ENCODE measurements at places on chromosomes 4 and X.

GRCh38 chrX:101430457-101431078 is 22.5 kb downstream of the HNRNPH2 start:
- no peak for DNase-seq

DNA sequence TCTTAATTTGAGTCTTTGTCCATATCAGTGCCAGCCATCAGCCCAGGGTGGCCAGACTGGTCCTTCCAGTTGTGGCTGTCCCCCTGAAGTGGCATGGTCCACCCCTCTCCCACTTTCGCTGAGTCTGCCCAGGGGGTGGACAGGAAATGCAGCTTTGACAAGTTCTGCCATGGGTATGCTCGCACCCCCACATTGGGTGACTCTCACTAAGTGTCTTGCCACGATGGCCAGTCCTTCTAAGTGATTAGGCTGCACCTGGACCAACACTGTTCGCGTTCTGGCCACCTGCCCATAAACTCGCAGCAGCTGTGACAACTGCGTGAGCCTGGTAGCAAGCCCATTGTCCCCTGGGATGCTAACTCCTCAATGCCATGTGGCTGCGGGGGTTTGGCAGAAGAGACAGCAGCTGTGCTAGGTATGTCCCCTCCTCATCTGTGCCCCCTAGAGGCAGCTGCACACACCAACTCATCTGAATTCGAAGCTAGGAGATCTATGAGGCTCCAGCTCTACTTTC is 10.0 kb upstream of the LNX1 start:
- DNase-seq: peak; percentile 30

DNA sequence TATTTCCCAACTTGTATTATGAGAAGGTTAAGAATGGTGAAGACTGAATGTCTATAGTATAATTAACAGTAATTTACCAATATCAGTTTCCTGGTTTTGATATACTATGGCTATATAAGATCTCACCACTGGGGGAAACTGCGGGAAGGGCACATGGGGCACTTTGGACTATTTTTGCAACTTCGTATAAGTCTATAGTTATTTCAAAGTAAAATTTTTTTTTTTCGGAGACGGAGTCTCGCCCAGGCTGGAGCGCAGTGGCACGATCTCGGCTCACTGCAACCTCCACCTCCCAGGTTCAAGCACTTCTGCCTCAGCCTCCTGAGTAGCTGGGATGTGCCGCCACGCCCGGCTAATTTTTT is 46.1 kb downstream of the CXorf58 start:
- peak; percentile 22 for DNase-seq

DNA sequence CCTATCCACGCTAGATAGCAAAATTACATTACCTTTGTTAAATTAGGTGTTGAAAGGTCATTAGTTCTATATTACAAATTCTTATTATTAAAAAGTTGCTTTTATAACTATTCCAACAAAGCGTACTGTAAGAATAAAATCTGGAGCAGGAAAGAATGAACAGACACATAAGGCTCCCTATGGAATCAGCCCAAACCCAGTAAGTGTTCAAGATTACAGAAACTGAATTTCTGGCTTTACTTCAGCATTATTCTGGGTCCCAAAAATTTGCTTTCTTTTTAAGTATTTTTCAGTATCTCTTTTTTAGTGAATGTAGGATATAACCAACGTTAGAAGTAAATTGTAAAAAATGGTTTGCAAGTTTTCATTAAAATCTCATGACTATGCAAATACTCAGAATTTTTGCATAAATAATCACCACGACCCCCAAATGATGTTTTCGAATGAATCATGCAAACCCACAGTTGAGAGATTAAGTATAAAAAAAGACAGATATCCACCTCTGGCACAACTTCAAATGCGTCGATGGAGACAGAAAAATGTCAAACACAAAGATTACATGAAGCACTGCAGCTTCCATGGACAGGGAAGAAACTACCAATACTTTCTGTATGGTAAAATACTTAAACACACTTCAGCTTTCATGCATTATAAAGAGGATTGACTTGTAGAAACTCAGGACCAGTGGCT is 238.5 kb downstream of the RASL11B start:
- no peak for DNase-seq

GRCh38 chr4:182880387-182881356 is 36.5 kb downstream of the DCTD start:
- no peak for DNase-seq

DNA sequence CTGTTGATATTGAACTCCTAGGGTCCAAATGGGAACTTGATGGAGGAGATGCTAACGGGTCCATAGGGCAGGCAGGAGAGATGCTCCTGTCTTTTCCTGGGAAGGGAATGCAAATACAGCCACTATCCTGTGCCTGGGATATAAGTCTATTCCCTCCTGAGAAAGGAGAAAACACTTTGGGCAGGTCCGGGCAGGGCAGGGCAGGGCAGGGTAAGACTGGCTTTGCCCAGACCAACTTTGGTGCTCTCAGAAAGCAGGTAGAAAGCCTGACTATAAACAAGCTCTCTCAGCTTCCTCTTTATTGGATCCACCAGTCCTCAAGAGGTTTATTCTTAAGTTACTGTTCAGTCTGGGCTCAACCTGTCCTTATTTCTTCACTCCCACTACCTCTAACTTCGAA is 232.3 kb downstream of the PTTG2 start:
- DNase-seq: no peak

DNA sequence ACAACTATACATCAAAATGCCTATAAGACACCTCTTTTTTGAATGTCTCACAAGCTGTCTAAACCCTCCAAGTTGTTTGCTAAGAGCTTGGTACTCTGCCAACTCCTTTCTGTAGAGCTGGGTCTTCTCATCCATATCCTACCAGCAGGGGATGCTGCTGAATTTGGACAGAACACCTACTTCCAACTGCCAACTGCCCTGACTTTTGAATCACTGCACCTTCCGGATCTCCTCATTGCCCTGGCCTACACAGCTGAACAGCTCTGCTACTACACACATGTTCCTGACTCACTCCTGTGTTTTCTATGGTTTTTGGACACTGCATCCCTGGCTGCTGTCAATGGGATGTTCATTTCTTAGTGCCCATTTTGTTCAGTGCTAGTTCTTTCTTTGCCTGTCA is 18.7 kb downstream of the FAM184B start:
- DNase-seq: peak; percentile 12

- no peak for DNase-seq
Measured at GRCh38 chrX:49058794-49059193, at the start of gene CCDC120. CCDC120 (plus strand) TSS chrX:49058999; CDS start chrX:49062042, 3,043 bp downstream.

DNA sequence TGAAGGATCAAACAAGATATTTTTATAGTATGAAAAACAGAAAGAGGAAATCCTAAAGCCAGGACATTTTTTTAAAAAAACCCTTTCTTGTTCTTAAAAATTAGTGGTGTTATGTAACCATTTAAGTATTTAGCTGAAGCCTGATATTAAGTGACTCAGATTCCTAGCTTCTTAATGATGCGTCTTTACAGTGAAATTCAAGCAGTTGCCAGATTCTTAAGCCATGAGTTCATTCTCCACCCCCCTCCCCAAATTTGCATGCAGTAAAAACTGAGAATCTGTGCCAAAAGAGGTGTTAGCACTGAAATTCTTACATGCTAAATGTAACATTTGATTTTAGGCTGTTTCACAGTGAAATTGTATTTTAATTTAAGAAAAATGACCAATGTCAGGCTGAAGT is 180.8 kb downstream of the RAPGEF2 start:
- DNase-seq: no peak

GRCh38 chrX:7145454-7145853 is 2.1 kb upstream of the STS start:
- DNase-seq: no peak

DNA sequence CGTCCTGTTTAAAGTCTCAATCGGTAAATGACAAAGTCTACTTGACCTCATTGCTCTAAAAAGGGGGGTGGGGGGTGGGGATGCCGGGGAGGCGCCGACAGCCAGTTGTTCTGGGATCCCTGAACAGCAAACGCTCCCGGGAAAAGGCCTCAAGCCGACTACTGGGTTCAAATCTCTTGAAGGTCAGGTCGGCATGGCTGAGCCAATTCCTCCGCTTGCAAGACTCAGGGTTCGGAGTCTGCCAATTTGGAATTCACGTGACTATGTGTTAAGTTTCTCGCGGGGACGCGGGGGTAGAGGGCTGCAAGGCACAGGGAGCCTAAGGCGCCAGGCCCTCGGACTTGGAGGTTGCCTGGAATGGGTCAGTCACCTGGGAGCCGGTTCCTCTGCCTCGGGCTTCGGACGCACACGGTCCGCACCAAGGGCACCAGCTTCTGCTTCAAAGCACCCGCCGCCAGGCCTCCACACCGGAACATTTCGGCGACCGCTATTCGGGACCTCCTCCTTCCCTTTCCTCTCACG is 399 bp downstream of the AIFM1 start:
- DNase-seq: no peak

- no peak for DNase-seq
Measured at GRCh38 chr4:69781458-69782418, 21.3 kb upstream of the SULT1B1 start.

GRCh38 chr4:70488748-70489147 is 16.8 kb downstream of the MUC7 start:
- DNase-seq: no peak

- DNase-seq: no peak
Measured at GRCh38 chr4:173498023-173498422, 32.0 kb downstream of the HAND2 start.

- no peak for DNase-seq
Measured at GRCh38 chrX:136168929-136169735, 21.8 kb downstream of the FHL1 start.

DNA sequence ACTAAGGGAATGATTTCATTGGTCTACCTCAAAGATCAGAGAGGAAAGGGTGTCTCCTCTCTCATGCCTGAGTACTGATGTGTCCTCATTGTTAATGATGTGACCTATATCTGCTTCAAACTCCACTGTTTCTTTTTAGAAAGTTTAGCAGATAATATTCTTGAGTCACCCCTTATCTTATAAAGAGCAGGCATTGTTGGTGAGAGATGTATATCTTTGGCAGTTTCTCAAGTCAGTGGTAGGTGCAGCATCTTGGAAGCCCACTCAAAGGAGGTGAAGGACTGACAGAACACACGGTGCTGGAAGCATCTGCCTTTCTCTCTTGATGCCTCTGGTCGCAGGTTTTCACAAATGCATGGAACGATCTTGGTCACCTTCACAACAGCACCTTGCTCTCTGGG is 71.2 kb downstream of the ZNF518B start:
- no peak for DNase-seq

DNA sequence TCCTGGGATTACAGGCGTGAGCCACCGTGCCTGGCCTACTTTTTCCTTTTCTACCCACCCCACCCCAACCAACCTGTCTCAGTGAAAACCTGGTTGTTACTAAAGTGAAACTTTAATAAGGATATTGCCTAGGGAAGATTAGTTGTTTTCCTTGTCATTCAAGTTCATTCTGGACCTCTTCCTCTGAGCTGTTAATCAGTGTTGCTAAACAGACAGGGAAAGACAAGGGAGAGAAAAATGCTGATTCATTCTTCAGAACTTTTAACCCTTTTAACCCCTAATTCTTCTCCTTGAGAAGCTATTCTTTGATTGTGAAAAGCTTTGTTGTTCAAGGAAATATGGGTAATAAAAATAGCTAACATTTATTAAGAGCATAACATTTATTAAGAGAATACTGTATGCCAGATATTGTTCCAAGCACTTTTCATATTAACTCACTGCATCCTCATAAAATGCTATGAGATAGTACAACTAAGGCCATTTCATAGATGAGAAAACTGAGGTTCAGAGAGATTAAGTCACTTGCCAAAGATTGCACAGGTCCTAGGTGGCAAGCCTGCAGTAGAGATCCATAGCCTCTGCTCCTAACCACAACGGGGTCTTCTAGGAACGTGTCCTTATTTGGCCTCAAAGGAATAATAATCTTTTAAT is 34.8 kb downstream of the OSTC start:
- no peak for DNase-seq

DNA sequence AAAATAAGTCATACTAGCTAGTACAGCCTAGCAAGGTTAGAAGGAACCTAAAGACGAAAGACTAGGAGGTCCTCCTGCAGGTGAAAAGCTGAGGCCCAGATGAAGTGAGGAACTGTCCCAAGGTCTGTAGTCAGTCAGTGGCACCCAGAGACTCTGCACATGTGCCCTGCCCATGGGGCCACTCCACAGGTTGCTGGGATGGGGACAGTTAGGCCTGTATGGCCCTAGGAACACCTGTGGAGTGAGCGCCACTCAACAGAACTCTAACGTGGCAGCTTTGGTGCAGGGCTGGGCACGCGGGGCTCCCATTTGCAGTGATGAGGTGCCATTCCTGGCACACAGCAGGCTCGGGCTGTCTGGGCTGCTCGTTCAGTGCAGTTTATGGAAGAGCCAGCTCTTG is 14.8 kb downstream of the ZNF185 start:
- no peak for DNase-seq

GRCh38 chrX:39532761-39533160 is 565.0 kb downstream of the BCOR start:
- no peak for DNase-seq

GRCh38 chrX:124534536-124534935 is 188.2 kb downstream of the SH2D1A start:
- no peak for DNase-seq

DNA sequence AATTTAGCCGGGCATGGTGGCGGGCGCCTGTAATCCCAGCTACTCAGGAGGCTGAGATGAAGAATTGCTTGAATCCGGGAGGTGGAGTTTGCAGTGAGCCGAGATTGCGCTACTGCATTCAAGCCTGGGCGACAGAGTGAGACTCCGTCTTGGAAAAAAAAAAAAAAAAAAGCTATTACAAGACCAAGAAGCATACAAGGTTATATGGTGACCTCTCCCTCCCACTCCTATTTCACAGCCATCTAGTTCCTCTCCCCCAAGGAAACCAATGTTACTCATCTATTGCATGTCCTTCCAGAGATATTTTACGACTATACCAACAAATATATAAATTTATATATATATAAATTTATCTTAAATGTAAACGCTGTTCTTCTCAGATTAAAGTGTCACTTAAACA is 3.2 kb downstream of the SLC9A7 start:
- DNase-seq: no peak

DNA sequence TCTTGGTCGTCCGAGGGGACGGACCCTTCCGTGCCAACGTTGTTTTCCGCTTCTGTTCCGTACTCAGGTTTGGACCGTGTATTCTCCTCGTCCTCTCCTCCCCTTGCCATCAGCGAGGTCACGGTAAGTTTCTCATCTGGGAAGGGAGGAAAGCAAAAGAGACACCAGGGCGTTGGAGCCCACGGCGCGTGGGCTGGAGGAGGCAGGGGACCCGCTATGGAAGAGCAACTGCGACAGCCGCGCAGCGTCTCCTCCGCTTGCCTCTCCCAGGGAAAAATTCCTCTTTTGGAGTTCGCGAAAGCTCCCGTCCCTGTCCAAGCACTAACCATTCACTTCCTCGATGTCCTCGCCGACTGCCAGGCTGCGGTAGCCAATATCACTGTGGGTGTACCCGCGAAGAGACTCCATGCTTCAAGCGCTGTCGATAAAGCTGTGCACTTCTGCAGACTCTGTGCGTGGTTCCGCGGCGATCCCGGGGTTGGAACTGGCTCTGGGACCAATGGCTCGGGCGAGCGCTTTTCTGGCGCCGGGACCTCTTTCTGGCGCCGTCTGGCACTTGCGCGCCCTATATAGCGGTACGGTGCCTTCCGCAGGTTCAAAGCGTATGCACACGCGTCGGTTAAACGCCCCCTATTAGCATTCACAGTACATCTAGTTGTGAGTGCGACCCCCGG is at the start of gene ESX1:
ESX1 (minus strand) TSS at position 492 of the 674 bp plus-strand sequence; CDS start at position 408, 84 bp downstream.
- no peak for DNase-seq
